ENCODE measurements at places on chromosomes 7 and 10.

GRCh38 chr10:30185916-30186315 lies 126.5 kb upstream of the JCAD start:
- no peak for DNase-seq

- DNase-seq, result no peak
These were observed 92.9 kb upstream of the ZNF804B start for GRCh38 chr7:88666626-88667025.

- DNase-seq, result no peak
These were observed 91.0 kb upstream of the TMEM72 start for GRCh38 chr10:44820094-44820493.

DNA sequence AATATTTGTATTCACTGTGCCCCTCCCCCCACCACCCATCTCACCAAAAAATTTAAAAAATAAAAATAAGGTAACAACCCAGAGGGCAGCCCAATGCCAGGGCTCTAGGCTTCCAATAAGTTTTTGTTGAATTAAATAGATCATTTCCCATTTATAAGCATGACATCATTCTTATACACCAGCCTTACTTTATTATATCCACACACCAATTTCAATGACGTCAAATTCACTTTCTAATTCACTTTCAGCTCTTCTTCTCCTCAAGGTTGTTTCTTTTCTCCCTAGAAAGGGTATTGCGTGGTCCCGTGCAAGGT lies 1.2 kb upstream of the DKK1 start:
- no peak for DNase-seq

DNA sequence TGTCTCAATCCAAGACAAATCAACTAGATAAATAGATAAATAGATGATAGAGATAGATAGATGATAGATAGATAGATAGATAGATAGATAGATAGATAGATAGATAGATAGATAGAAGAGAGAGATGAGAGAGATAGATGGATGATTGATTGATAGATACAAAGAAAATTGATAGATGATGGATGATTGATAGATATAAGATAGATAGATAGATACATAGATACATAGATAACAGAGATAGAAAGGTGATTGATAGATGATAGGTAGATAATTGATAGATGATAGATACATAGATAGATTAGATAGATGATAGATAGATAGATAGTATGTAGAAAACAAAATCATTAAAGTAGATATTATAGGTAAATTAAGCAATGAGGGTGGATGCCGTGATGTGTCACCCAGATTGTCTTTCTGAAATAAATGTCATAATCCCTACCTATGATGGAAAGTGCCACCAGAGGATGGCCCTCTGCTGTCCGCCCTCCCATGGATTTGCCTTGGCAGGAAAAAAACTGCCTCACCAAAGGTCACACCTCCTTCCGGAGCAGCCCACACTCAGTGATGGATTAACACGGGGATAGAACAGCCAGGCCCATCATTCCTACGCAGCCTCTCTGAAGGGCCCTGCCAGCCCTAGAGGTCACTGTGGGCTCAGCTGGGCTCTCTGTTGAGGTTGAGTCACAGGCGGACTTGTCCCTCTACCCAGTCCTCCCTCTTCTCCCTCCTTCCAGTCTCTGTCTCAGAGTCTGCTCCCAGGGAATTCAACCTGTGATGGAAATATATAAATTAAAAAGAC lies 50.8 kb downstream of the KCNH2 start:
- DNase-seq, result no peak

DNA sequence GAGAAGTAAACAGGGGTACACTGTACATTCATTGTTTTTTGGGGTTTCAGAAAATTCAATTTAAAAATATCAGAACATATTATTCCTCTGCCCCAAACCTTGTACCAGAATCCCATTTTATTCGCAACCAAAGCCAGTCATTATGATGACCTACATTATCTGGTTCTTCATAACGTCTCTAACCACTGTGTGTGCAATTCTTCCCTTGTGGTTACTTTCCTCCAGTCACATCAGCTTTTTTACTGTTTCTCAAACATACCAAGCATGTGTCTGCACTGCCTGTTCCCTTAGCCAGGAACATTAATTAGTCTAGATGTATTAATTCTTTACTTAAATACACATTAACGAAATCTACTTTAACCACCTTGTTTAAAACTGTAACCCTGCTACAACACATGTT lies 64.8 kb downstream of the THSD7A start:
- DNase-seq, result no peak

DNA sequence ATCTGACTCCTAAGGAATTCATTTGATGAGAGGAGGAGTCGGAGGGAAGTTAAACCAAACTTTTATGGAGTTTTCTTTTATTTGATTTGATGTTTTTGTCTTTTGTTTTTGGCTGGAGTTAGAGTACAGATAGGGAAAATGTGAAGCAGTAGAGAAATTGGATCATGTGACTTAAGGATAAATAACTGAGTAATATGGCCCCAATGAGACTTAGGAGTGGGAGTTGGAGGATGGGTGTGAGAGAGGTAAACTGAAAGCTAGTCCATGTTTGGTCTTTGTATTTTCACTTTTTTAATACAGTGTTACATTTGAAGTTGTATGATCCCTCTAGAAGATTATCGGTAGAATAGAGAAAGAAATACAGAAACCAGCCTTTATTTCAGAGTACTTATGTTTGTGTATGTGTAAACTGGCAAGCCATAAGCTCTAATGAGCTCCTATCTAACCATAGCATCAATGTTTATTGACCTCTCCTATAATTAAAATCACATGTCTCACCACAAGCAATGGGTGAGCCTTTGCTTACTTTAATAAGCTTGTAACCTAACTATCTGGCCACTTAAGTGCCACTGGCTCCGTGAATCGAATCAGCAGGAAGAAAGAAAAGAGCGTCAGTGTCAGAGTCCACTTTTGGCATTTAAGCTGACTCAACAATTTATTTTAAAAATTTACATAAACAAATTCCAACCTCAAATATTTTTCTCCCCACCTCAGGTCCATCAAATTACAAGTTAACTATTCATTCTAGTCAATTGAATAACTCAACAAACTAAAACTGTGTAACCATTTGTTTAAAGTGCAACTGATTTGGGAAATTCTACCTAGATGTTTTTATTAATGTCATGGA lies 113.8 kb downstream of the EPDR1 start:
- DNase-seq, result no peak

DNA sequence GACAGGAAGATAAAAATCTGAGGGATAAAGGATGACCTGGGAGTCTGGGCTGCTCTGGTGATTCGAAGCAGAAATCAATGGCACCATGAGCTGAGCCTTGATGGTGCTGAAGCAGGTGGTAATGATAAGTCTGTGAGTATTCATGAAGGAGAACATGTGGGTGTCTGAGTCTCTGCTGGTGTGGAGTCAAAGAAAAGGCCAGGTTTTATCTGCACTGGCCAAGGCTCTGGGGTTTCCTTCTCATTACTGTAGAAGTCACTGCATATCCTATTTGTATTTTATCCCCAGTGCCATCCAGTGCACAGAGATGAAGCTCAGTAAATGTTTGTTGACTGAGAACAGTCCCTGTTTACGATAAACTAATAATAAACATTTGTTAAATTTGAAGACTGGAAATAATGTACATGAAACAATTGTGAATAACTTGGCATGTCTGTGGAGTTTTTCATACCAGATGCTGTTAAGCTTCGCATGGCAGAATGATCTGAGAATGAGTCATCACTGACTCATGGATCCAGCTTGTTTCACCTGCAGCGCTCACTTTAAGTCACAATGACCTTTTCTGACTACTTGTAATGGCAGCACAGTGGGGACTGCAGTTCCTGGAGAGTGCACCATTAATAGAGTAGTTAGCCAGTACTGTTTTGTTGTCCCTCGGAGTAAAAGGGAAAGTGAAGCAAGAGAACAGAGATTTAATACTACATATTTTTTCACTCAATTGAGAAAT lies 538.5 kb downstream of the HTR7 start:
- DNase-seq, result no peak

- no peak for DNase-seq
These were observed 47.1 kb downstream of the HIBADH start for GRCh38 chr7:27615420-27616185.

DNA sequence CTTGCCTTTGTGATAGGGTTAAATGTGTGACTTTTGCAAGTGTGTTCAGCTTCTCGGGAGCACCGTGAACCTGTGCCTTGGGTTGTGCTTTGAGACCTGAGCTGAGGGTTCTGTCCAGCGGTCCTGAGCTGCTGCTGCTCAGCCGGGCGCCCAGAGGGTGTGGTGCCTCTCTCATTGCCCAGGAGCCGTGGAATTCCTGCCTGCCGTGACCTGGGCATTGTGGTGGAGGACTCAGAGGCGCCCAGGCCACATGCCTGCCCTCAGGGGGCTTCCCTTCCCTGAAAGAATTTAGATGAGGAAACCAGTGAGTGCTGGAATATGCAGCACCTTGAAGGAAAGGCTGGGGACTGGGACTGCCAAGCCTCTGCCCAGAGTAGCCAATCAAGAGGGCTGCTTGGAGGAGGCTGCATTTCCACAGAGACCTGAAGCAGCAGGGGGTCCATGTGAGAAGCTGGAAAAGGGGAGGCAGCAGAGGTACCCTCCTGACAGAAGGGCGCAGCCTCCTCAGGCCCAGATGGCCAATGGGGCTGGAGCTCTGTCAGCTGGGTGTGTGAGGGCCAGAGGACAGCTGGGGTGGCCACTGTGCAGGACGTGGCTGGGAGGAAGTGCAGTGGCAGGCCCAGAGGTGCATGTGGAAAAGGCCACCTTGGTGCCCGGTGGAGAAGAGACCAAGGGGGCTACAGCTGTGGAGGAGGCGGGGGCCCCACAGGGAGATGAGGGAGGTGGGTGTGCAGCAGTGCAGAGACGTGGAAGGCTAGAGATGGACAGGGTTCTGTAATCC lies 107.3 kb downstream of the NKX6-2 start:
- DNase-seq, result no peak

DNA sequence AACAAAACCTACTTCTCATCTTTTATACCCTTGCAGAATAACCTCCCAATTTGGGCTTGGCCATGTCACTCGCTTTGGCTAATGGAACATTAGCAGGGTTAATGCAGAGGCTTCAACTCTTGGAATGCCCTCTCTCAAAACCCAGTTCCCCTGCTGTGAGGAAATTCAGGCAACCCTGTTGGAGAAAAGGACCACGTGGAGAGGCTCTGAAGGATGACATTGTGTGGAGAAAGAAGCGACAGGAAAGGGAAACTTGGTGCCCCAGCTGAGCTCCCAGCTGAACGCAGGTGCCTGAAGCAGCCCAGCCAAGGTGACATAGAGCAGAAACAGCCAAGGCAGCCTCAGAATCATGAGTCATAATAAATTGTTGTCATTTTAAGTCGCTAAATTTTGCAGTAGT lies 214.2 kb upstream of the GHITM start:
- DNase-seq, result no peak

GRCh38 chr7:114988755-114989375 lies 67.0 kb downstream of the MDFIC start:
- no peak for DNase-seq

- DNase-seq, result no peak
These were observed 38.5 kb downstream of the CRTAC1 start for GRCh38 chr10:97991871-97992270.

DNA sequence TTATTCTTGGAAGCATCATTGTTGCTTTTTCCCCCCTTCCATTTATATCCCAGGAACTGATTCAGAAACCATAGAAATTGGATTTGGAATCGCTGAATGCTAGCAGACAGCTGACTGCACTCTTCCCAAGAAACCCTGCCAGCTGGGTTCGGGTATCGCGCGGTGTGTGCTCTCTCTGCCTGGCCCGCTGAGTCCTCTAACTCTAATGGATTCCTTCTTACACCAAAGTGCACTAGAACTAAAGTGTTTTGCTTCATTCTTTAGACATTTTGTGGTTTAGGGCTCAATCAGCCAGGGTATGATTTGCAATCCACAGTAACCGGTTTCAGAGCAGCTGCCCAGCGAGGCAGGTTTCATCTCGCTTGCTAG lies 92.2 kb downstream of the EGFR start:
- DNase-seq, result no peak

- no peak for DNase-seq
These were observed 498.3 kb downstream of the SORCS3 start for GRCh38 chr10:105139363-105139896.

GRCh38 chr10:119346095-119346832 lies 138.9 kb downstream of the GRK5 start:
- DNase-seq, result no peak
